ENCODE measurements at places on chromosomes 2 and 18.

- DNase-seq, result no peak
Measured at GRCh38 chr18:12656605-12656937, 1.3 kb downstream of the SPIRE1 start.

- no peak for DNase-seq
Measured at GRCh38 chr18:420661-421246, 79.7 kb downstream of the COLEC12 start.

GRCh38 chr18:74896390-74896991 lies 298.8 kb downstream of the ZNF407 start:
- DNase-seq, result peak; percentile 40

- no peak for DNase-seq
Measured at GRCh38 chr2:179605341-179605740, 256.1 kb downstream of the ZNF385B start.

DNA sequence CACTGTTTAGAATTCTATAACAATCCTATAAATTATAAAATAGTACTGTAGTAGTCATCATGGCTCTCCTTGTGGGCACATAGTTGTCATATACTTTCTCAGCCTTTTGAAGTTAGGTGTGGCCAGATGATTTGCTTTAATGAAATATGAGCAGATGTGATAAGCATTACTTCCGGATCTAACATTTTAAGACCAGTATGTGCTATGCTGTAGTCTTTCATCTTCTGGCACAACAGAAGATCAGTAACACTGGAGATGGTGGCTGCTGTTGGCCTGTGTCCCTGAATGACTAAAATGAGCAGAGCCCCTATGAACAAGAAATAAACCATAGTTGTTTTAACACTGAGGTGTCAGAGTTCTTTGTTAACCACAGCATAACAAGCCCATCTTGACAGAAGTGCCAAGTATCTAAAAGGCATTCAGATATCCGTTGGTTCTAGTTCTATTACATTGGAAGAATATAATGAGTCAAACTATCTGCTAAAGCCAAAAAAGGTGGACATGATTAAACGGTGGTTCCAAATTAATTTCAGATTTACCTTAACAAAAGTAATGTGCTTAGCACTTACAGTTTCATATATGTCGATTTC lies 6.3 kb downstream of the MEX3C start:
- peak; percentile 11 for DNase-seq

GRCh38 chr18:51433881-51434280 lies 236.4 kb upstream of the MEX3C start:
- DNase-seq, result no peak

DNA sequence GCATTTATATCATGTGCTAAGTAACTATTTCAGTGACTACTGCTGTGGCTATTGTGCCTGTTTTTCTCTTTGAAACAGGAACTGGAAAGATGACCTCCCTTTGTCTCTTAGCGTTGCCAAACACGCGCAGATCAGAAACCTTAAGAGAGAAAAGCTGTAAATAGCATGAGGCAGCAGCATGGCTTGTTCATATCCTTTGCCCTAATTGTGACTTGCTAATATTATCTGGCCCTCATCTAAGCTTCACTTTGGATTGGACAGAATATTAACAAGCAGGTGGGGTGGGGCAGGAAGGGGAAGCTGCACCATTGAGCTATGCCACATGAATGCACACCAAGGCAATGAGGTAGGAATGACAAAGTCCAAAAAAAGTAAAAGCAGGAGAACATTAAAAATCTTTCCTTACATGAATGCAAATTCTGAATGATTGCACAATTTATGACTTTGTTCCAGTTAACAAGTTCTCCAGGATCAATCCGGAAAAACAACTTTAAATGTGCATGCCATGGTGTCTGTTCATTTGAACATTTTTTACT lies 128.4 kb downstream of the IRS1 start:
- no peak for DNase-seq

GRCh38 chr2:23940718-23941620 lies 706 bp downstream of the UBXN2A start:
- DNase-seq, result no peak

DNA sequence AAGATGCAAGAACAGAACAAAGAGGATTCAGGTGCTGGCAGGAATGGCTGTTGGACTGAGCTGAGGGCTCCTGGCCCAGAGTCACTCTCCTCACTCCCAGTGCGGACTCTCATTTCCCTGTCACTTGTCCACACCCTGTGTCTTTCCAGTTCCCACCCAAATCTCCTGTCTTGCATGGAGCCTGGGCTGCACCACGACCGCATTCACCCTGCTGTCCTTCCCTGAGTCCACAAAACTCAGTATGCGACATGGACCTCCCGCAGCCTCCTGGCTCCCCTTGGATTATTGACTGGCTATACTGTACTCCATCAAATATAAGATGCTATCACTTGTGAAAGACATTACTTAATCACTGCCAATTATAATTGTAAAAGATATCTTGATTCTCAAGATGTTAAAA lies 2.5 kb upstream of the ITM2C start:
- no peak for DNase-seq

- DNase-seq, result no peak
Measured at GRCh38 chr18:3224223-3224622, 4.5 kb upstream of the MYOM1 start.

GRCh38 chr18:3722649-3723433 lies 272.9 kb downstream of the TGIF1 start:
- DNase-seq, result no peak

DNA sequence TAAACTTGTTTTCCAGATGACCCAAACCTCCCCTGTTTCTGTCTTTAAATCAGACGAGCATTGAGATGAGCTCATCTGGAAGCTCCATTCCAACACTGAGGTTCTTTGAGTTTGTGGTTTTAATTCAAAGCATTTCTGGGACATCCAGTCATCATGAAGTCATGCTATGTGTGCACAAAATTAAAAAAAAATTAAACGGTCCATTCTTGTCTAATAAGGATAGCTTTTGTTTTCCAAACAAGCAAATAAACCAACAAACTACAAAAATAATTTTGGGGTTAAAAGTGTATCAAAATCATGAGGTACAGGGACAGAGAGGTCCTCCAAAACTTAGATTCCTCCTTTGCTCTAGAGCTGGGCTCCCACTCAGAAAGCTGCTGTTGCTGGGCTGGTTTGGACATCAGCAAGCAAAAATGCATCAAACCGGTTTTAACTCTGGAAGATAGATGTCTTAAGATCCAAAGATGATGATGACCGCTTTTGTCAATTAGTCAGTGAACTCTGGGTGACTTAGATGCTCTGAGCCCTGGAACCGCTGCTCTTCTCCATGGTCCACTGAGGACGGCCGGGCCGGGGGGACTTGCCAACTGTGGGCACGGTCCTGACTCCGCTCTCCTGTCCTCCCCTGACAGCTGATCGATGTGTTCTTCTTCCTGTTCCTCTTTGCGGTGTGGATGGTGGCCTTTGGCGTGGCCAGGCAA lies 65.4 kb downstream of the TRPM8 start:
- no peak for DNase-seq

GRCh38 chr2:64635976-64636911 lies 17.5 kb downstream of the SERTAD2 start:
- DNase-seq, result peak; percentile 36

DNA sequence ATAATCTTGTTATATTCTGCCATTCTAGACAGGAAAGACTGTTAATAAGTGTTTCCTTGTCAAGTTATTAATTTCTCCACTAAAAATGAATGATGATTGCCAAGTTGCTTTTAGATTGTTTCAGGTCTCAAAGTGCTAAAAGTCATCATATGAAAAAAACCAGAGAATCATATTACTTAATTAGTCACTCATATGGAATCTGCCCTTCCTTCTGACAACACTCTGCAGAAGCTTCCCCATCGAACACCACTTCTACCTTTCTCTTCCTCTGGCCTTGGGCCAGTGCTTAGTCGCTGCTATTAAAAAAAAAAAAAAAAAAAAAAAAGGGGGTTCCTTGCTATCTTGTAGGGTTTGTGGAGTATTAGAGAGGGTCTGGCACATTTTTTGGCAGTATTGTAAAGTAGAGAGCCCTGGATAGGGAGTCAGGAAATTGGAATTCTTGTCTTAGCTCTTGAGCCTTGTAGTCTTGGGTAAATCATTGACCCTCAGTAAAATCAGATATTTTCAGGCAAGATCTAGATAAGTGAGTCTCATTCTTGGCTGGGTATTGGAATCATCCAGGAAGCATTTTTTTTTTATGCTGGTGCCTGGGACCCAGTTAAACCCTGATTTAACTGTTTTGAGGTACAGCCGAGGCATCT lies 141.7 kb upstream of the CCDC68 start:
- no peak for DNase-seq

- DNase-seq, result no peak
Measured at GRCh38 chr2:36393738-36394256, 38.2 kb downstream of the CRIM1 start.

DNA sequence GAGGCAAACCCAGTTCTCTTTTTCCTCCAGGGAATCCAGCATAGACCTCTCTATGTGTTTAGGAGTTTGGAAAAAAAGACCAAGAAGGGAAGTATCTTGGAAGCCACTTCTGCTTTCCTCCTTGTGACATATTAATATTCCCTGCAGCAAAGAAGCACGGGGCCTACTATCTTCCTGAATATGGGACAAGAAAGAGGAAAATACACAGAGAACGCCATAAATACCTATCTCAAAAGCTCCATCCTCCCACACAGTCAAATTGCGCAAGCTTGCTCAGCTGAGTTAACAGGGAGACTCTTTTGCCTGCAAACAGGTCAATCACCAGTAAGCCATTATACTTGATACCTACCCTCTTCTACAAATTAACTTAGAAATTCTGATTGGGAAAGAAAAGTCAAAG lies 16.7 kb upstream of the RAPH1 start:
- no peak for DNase-seq

GRCh38 chr2:144995482-144995881 lies 475.6 kb upstream of the ZEB2 start:
- DNase-seq, result no peak

GRCh38 chr2:206442474-206442832 lies 879 bp upstream of the ADAM23 start:
- DNase-seq, result no peak

- DNase-seq, result no peak
Measured at GRCh38 chr2:217027414-217027813, 167.6 kb upstream of the TNP1 start.

GRCh38 chr2:77920838-77921366 lies 398.7 kb upstream of the LRRTM4 start:
- no peak for DNase-seq

GRCh38 chr2:68747413-68747812 lies 12.8 kb downstream of the ARHGAP25 start:
- no peak for DNase-seq

- no peak for DNase-seq
Measured at GRCh38 chr2:119744335-119744939, 15.3 kb upstream of the PTPN4 start.

DNA sequence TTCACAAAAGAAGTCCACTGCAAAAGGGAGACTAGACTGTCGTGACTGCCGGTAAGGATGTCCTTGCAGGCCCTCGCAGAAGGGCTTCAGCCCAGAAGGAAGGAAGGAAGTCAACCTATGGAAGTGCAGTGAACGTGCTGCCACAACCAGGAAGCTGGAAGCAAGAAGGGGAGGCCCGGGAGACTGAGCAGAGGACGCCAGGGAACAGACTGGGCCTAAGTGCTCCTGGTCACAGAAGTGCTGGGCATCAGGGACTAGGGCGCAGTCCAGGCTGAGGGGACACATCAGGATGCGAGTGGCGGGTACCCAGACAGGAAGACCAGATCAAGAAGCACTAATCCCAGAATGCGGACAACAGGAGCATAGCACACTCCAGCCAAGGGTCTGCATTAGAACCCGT lies 78.8 kb downstream of the PIEZO2 start:
- no peak for DNase-seq

GRCh38 chr2:69308338-69308737 lies 78.7 kb downstream of the GFPT1 start:
- no peak for DNase-seq

DNA sequence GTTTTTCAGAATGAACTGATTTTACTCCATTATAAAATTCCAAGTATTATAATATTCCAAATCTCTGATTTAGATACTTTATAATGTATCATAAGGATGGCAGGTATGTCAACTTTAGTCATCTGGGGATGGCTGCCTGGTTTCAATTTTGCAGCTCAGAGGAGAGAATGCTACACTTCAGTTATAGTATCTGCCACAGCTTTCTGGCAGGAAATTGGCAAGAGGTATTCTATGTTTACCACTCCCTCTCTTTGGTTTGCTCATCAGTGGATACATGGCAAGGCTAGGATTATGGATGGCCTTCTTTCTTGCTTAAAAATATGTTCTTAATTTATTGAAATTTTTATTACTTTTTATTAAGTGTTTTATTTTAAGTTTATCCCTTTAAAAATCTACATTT lies 67.0 kb upstream of the TNFRSF11A start:
- no peak for DNase-seq

- no peak for DNase-seq
Measured at GRCh38 chr2:34719206-34719605, 1120.1 kb upstream of the FAM98A start.

- DNase-seq, result no peak
Measured at GRCh38 chr2:3185256-3185655, 192.4 kb downstream of the EIPR1 start.

GRCh38 chr18:25093141-25093540 lies 258.8 kb downstream of the ZNF521 start:
- no peak for DNase-seq

GRCh38 chr2:71607151-71607889 lies 154.0 kb downstream of the DYSF start:
- DNase-seq, result no peak

GRCh38 chr18:53906681-53907080 lies 317.8 kb downstream of the MBD2 start:
- no peak for DNase-seq

GRCh38 chr18:424071-424661 lies 76.3 kb downstream of the COLEC12 start:
- DNase-seq, result no peak

- peak; percentile 3 for DNase-seq
Measured at GRCh38 chr2:240462707-240463273, 27.3 kb downstream of the GPC1 start.

DNA sequence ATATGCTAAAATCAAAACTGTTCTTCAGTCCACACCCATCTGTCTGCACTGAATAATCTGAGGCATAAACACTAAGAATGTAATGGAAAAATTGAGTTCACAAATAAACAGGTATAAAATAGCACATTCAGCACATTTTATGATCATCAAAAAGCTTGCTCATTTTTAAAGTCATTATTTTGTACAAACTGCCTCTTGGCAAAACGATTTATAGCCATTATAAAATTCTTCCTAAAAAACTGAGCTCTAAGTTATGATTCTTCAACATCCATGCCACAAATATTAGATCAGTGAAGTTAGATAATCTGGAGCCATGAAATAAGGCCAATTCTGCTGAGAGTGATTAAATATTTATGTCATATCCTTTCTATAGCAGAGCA lies 233.5 kb downstream of the DYM start:
- DNase-seq, result no peak

GRCh38 chr2:29223851-29224692 lies 108.9 kb downstream of the CLIP4 start:
- DNase-seq, result no peak
